Progenitor cell of endocrine pancreas (in vitro differentiated cells): ENCODE measurements at places on chromosomes 12 and 14.

DNA sequence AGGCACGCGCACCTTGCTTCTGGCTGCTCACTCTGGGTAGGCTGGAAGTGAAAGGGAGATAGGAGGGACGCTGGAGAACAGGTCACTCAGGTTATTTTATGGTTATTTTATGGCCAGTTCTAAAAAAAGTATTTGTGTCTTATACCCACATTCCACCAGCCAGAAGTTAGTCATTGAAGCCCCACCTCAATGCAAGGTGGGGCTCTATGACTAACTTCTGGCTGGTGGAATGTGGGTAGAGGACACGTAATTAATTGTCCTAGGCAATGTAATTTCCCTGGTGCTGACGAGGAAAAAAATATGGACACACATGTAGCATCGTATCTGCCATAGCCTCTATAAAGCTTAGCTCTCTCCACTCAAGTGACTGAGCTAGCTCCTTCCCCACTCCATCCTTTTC is 104.9 kb downstream of the PDZRN4 start:
- DNase-seq, result no peak

GRCh38 chr12:42704810-42705401 is 115.4 kb upstream of the PRICKLE1 start:
- no peak for DNase-seq

DNA sequence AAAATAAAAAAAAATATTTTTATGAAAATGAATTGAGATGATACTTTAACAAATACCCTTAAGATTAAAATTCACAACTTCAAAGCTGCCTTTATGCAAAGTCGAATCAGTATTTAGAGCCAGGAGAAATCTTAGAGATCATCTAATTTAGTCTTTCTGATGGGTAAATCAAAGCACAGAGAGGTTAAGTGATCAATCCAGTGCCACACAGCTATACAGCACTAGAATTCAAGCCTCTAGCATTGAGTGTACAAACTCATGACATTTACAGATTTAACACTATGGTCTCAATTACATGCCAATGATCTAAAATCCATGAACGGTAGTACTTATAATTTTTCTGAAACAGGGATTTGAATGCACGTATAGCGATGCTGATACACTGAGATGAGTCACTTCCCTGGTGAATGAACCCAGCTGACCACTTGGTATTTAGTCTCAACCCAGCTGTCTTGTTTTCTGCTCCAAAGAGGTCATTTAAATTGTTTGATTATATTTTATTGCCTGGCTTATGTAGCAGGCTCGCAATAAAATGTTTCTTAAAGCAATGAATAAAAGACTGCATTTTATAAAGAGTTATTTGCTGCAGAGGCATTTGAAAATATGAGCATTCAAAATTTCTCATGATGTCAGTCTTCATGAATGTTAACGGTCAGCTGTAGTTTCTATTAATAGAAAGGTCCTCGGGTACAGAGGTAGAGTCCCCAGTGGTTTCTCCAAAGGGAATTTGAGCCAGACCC is 152.4 kb upstream of the PRICKLE1 start:
- no peak for DNase-seq

GRCh38 chr12:15839682-15840081 is 42.5 kb upstream of the STRAP start:
- no peak for DNase-seq

DNA sequence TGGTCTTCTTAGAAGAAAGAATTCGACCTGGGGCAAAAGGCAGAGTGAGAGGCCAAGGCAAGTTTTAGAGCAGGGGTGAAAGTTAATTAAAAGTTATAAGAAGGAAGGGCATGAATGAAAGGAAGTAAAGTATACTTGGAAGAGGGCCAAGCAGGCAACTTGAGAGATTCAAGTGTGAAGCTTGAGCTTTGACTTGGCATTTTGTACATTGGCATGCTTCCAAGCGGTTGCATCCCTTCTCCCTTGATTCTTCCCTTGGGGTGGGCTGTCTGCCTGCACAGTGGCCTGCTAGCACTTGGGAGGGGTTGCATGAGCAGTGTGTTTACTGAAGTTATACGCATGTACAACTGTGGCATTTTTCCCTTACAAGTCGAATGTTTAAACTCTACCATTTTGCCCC is 74.8 kb upstream of the MGAT4C start:
- DNase-seq, result no peak

DNA sequence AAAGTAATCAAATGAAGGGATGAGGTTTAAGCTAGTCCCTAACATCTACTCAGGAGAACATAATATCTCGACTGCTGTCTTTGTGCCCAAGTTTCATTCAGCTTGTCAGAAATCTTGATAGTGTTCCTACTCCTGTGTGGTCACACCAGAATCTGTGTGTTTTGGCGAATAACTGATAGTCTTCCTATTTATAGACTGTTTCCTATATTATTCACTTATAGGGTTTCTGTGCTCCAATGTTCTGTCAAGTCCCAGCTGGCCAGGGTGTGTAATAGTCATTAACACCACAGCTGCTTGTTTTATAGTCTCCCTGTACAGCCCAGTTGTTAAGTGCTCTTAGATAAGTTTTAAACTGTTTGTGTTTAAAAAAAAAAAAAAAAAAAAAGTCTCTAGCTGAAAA is 45.9 kb downstream of the GPR135 start:
- no peak for DNase-seq

- DNase-seq, result no peak
Observed at GRCh38 chr14:104161602-104162367, 23.4 kb downstream of the KIF26A start.

DNA sequence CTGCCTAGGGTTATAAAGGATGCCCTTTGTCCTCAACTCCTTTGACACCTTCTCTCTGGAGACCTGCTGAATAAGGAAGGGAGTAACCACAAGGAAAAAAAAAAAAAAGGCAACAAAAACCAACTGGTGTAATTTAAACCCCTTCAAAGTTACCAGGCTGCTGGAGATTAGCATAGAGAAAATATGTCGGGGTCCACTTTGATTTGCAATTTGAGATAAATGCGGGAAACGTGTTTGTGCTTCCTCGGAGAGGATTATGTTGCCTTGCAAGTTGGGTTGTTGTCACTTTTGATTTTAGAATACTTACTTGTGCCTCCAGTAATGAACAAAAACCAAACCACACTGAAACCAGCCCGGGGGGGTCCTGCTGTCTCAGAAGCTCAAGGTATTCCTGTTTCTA is 200.2 kb upstream of the MYL2 start:
- no peak for DNase-seq

DNA sequence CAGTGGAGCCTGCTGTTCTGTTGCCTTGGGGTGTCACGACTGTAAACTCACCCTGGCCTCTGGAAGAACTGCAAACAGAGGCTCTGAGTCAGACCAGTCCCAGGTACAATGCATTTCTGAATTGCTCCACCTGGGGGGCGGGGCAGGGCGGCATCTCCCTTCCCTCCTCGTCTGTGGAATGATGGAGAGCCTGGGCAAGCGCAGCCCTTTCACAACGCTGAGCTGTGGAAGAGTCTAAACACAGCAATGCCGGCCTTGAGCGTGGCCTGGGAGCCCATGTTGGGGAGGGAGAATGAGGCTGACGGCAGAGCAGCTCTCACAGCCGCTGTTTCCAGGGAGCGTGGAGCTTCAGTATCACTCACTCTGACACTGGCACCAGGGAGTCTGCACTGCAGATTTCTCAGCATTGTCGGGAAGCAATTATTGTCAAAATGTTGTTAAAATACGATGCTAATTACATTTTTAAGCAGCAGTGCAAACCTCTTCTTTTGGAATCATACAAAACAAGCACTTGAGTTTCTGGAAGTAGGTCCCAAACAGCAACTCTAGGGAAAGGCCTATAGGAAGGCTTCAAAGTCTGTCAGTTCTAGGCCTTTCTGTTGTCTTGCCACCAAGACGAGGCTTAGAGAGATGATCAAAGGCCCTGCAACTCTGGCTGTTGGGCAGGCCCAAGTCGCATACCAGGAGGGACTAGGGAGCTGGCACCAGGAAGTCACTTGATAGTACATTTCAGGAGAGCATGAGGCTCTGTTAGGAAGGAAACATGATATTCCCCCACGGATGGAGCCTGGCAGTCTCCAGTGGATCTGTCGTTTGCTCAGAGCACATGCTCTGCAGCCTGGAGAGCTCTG is 244.0 kb upstream of the FKBP4 start:
- no peak for DNase-seq

DNA sequence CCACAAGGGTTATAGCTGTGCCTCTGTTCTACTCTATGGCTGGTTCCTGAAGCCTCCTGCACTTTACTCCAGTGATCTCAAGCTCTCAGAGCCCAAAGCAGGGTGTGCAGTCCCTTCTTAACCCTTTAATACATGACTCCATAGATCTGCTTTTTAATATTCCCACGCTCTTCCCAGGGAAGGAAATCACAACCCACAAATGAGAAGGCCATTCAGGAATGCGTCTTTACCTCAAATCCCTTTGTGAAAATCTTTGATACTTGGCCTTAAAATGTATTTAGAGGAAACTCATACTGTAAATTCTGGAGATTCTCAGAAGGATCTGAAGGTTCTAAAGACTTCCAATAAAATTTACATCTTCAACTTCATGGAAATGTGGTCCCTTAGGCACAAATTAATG is 17.0 kb downstream of the NID2 start:
- no peak for DNase-seq

DNA sequence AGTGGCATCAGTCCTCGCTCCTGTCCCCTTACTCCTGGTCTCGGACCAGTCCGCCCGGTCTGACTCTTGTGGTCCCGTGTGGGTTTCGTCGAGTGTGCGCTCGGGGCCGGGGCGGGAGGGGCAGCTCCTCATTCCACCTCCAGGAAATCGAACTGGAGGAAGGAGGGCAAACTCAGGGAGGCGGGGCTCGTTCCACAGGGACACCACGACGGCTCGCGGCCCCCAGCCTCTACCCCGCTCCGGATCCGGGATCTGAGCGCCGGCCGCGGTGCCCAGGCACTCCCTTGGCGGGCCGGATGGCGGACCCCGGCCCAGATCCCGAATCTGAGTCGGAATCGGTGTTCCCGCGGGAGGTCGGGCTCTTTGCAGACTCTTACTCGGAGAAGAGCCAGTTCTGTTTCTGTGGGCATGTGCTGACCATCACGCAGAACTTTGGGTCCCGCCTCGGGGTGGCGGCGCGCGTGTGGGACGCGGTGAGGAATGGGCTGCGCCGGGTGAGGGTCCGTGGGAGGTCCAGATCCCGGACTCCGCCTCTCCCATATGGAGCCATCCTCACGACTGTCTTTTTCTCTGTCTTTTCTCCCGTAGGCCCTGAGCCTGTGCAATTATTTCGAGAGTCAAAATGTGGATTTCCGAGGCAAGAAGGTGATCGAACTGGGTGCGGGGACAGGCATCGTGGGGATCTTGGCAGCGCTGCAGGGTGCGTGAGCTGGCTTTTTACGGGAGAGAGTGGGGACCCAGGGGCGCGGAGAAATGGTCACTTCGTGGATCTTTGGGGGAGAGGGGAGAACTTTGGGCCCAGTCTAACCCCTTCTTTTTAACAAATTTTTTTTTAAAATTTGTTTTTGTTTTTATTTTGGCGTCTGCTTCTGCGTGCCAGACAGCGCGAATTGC is at the start of gene EEF1AKMT3:
TSS of gene EEF1AKMT3 (plus strand) at position 186 of the 894 bp plus-strand sequence. CDS start at position 297, 111 bp downstream.
- peak; percentile 45 for DNase-seq

GRCh38 chr12:52616680-52617402 is 1.5 kb downstream of the KRT73 start:
- no peak for DNase-seq

DNA sequence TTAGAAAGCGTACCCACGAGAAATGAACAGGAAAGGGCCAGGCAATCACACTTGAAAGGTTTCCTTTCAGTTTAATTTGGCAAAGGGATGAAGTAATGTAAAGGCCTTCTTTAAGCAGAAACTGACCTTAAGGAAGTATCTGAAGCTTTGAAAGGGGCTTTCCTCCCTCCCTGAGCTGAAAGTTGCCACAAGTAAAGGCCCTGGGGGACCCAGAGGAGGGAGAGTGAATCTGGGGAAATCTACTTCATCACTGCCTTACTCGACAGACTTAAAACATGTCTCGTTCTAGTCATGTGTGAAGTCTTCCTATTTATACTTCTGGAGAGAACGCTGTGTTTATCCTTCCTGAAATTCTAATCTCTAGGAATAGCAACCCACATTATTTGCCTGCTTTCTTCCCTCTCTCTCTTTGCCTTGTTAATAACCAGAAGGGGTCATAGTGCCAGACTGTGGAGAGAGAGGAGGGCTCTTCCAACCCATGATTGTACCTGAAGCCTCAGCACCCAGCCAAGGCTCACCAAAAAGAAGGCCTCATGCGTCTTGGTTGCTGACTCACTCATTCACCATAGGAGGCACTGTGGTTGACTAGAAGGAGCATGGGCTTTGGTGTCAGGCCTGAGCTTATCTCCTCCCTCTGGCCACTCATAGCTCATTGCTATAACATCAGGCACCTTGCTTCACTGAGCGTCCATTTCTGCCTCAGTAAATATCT is 10.2 kb upstream of the GPX2 start:
- DNase-seq, result no peak

GRCh38 chr14:103630364-103631108 is 1.5 kb downstream of the KLC1 start:
- DNase-seq, result no peak

DNA sequence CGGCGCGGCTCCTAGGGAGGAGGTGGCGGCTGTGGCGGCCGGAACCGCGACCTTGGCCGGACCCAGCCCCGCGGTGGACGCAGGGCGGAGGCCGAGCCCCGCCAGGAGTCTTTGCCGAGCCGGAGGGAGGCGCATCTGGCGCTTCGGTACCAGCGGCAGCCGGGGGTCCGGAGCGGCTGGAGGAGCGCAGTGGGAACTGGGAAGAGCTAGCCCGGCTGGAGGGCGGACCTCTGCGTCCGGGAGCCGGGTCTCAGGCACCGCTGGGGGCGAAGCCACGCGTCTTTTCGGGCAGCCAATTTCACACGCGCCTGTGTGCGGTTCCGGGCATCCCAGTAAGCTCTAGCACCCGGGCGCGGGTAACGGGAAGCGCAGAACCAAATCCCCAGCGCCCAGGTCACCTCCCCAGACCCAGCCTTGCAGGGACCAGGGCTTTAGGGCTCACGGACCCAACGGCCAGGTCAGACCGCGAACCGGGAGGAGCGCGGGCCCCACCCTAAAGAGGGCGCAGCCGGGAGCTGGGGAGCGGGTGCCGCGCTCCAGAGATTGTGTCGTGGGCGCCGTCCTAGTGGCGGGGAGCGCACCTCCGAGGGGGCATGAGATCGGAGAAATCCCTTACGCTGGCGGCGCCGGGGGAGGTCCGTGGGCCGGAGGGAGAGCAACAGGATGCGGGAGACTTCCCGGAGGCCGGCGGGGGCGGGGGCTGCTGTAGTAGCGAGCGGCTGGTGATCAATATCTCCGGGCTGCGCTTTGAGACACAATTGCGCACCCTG is 89.4 kb downstream of the GALNT8 start:
- DNase-seq, result peak; percentile 50

- no peak for DNase-seq
Observed at GRCh38 chr12:122687086-122687485, 16.1 kb downstream of the HCAR2 start.

GRCh38 chr12:79547044-79547734 is 143.6 kb downstream of the PAWR start:
- no peak for DNase-seq

DNA sequence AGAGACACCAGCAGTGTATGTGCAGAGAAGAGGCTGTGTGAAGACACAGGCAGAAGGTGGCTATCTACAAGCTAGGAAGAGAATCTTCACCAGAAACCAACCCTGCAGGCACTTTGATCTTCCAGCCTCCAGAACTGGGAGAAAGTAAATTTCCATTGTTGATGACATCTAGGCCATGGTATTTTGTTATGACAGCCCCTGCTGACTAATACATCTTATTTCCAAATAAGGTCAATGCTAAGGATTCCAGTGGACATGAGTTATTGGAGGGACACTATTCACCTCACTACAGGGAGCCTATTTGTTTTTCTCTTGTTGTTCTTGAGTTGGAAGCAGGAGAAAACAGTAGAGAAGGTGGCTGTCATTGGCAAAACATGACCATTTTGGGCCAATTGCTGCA is 88.5 kb upstream of the RIN3 start:
- DNase-seq, result no peak

- DNase-seq, result no peak
Observed at GRCh38 chr14:24251880-24252288, 9.5 kb upstream of the TINF2 start.

- no peak for DNase-seq
Observed at GRCh38 chr12:56208006-56208405, 13.7 kb downstream of the RNF41 start.
